GM23338 (cell line): ENCODE measurements at places on chromosomes 7 and 10.

GRCh38 chr10:53748319-53748718 lies 975.7 kb upstream of the MBL2 start:
- no peak for DNase-seq

- DNase-seq = peak; percentile 23
These were observed 22.2 kb downstream of the ANK3 start for GRCh38 chr10:60367431-60367830.

- no peak for DNase-seq
These were observed 43.8 kb downstream of the STK17A start for GRCh38 chr7:43626695-43627094.

DNA sequence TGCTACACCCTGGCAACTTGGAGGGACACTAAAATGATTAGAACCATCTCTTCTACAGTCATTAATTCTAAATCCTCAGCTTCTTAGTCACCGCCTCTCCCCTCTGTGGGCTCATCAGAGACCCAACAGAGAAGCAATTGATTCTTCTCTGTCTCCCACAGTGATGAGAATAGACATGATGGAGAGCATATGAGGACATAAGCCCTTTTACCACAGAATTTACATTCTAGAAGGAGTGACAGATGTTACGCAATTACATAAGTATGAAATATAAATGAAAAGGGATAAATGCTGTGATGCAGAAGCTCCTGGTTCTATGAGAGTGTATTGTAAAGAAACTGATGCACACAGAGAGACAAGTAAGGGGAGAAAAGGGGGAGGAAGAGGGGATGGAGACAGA lies 18.1 kb upstream of the ABCB5 start:
- no peak for DNase-seq
